SK-N-MC (cell line): ENCODE measurements at places on chromosomes 12 and 14.

DNA sequence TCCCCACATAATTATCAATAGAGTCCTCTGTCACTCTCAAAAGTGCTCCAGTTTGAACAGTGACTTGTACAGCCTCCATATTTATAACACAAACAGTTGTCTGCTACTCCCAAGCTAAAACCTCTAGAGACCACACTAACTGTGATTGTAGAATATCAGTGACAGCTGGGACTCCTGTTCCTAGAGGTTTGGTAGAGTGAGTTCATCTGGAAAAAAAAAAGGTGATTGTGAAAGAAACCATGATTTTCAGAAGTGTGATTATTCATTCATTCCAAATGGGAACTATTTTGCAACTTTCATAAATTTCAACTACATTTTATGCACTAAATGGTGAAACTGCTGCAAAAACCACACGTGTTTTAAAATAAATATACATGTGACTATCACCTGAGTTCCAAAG lies 128.0 kb upstream of the PLXNC1 start:
- DNase-seq, result no peak

GRCh38 chr12:11477110-11477509 lies 81.7 kb upstream of the PRB2 start:
- no peak for DNase-seq

- no peak for DNase-seq
Measured at GRCh38 chr14:96588410-96589257, 86.5 kb downstream of the PAPOLA start.

- no peak for DNase-seq
Measured at GRCh38 chr12:47052274-47052673, 27.1 kb upstream of the PCED1B start.

DNA sequence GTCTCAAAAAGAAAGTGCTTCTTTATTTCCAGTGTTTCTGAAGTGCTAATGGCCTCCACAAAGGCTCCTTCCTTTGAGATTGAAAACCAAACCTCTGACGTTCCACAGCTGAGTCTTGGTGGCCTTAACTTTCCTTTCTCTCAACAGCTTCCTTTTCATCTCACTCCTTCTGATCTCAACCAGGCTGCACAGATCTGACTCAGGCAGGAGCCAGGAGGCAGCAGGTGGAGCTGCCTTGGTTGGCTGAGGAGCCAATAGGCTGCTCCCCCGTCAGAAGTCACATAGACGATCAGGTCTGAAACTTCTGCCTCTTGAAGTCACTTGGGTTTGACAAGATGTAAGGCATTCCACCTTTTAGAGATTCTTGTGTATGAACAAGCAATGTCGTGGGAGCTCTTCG lies 9.1 kb upstream of the KCNA5 start:
- no peak for DNase-seq

DNA sequence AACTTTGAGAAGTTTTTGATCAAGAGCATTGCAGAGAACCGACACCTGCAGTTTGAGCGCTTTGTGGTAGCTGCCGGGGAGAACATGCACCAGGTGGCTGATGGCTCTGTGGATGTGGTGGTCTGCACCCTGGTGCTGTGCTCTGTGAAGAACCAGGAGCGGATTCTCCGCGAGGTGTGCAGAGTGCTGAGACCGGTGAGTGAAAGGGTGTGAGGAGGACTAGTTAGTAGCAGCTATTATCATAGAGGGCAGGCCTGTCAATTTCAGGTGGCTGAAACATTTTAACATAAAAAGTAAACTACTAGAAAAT lies 27.0 kb upstream of the HIGD1C start:
- DNase-seq, result no peak

- no peak for DNase-seq
Measured at GRCh38 chr14:47103771-47104170, 452.2 kb upstream of the RPL10L start.
